Effector CD4-positive, alpha-beta T cell (primary cell): ENCODE measurements at places on chromosomes 1 and 21.
A peak's percentile ranks its signal among the peaks of the same experiment; 100 is the strongest.

GRCh38 chr1:175209493-175209921 is 16.9 kb upstream of the KIAA0040 start:
- DNase-seq: no peak

- DNase-seq: no peak
Observed at GRCh38 chr1:39613250-39613649, 26.2 kb downstream of the HEYL start.

DNA sequence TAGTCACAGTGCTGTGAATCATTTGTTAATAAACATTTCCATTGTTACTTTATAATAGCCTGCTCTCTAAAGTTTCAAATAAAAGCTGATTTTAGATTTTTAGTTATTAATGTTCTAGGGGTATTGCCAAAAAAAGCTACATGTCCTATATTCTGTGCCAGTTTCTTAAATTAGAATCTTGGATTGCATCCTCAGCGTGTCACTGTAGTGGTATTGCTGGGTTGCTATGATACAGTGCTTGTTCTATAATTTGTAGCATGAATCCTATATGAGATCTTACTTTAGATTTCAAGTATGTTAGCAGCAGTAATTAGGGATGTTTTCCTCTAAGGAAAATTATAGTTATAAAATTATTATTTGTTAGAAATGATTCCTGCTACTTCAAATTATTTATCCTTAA is 16.4 kb downstream of the PPP2R5A start:
- DNase-seq: no peak

DNA sequence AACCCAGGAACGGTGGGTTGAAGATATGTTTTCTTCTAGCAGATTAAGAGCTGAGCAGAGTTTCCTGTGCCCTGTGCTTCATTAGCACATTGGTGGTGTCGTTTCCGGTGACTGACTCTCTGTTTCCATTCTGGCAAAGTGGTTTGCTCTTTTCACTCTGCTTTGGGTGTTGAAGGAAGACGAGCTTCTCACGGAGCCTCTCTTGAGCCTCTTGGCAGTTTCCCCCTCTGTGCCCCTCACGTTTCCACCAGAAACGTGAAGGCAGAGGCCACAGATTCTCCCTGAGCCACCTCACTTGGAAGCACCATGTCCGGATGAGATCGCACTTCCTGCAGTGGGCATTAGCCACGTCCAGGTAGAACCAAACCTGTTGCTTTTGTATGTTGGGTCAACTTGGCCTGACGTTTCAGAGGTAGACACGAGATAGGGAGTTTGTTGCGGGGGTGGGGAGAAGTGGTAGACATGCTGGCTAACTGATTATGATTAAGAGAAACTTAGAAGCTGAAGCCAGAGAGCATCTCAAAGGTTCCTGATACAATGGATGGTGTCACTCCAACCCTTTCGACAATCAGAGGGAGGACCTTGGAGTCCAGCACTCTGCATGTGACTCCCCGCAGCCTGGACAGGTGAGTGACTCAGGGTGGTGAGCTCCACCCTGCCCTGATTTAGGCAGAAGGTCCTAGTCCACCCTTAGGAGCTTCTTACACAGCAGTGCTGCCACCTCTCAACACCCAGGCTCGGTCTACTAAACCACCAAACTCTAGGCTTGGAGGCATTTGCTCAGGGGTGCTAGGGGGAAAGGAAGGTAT is at the start of gene LAX1:
Gene LAX1 (plus strand): TSS at position 155 of the 809 bp plus-strand sequence. CDS start 383 bp downstream, at position 538.
- DNase-seq: peak; percentile 70

- no peak for DNase-seq
Observed at GRCh38 chr1:167955915-167956314, 19.0 kb upstream of the MPC2 start.
